Activated CD4-positive, alpha-beta memory T cell treated with anti-CD3 and anti-CD28 coated beads for 36 hours (primary cell): ENCODE measurements at places on chromosomes 12 and 14.
A peak's percentile ranks its signal among the peaks of the same experiment; 100 is the strongest.

DNA sequence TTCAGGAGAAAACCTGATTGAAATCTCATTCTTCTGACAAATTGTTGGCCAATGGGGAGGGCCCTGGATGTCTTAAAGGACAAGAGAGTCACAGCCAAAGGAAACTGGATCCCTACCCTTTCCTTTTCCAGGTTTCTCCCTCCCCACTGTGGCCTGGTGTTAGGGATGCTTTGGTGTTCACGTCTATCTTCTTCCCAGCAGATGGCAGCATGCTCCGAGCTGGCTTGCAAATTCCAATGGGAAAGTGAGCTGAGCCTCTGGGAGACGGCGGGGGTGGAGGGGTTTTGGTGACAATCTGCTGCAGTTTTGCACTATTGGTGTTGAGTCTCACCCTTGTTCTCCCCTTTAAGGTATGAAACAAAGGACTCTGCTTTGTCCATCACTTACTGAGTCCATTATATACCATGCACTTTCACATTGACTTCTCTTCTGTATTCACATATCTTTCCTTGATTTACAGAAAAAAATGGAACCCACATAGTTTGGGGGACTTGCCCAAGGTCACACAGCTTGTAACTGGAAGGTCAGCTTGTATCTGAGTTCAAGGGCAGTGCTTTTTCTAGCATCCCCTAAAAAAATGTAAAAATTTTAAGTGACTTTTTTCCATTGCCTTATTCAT lies 39.3 kb downstream of the CCDC177 start:
- no peak for DNase-seq

GRCh38 chr12:115213538-115214016 lies 529.6 kb upstream of the TBX3 start:
- DNase-seq: no peak

DNA sequence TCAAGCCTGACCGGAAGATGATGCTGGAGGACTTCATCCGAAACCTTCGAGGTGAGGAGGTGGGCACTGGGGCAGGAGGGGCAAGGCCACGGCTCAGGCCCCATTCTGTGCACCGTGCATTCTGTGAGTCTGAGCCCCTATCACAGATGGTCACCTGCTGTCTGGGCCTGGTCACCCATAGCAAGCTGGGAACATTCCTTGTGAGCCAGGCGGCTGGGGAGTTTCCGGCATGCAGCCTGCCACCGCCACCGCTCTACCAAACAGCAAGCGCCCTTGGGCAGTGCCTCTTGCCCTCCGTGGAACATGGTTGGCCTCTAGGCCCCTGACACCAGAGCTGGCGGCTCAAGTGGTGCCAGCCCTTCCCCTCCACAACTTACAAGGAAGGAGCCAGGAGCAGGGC lies 56.3 kb downstream of the SLC6A12 start:
- no peak for DNase-seq

DNA sequence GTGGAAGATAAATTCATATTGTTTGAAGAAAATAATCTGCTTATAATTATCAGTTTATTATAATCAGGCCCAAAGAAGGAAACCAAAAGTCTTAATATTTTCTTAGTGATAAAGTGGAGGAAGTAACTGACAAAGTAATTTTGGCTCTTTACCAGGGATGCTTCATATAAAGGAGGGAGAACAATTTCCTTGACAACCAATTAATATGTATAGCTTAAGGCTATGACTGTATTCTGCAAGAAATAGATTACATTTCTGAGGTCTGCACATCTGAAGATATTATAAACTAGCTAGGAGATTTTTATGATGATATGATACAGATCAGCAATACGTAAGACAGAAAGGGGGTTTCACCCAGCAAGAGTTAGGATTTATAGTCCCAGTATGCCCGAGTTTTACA lies 90.8 kb downstream of the BICD1 start:
- no peak for DNase-seq

DNA sequence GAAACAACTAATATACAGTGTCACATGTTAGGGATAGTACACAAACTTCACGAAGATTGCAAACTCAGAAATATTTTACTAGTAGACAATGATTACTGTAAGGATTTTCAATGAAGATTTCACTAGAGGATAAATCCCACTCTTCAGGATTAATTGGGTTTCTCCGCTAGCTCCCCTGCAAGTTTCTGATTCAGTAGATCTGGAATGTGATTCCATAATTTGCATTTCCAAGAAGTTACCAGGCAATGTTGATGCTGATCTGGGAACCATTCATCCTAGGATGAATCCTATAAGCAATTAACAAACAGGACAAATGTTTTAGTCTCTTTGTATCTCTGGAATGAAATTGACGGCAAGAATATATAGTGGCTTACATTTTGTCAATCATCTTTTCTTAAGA lies 272.4 kb downstream of the ALX1 start:
- no peak for DNase-seq

- no peak for DNase-seq
Measured at GRCh38 chr12:112176321-112177010, 51.1 kb downstream of the TRAFD1 start.

- DNase-seq: no peak
Measured at GRCh38 chr12:68977909-68978610, 45.1 kb upstream of the CPM start.

- no peak for DNase-seq
Measured at GRCh38 chr14:54889919-54890318, 12.7 kb downstream of the GCH1 start.

GRCh38 chr14:106067935-106068334 lies 541.6 kb downstream of the TMEM121 start:
- no peak for DNase-seq

DNA sequence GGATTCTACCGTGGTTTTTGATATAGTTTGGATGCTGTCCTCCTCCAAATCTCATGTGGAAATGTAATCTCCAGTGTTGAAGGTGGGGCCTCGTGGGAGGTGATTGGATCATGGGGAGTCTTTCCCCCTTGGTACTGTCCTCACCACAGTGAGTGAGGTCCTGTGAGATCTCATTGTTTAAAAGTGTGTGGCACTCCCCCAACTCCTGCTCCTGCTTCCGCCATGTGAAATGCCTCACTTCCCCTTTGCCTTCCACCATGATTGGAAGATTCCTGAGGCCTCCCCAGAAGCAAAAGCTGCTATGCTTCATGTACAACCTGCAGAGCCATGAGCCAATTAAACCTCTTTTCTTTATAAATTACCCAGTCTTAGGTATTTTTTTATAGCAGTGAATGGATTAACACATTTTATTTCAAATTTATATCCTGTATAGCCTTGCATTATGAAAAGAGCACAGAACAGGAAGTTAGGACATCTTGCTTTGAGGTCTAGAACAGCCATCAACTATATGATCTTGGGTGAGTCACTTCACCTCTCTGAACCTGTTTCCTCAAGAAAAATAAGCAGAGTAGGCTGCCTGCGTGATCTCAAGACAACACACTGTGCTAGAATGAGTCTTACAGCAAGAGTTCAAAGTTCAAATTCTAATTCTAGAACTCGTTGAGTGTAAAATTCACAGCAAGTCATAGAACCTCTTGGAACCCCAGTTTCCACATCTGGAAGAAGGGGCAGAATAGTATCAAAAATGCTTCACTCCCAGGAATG lies 160.9 kb upstream of the EEA1 start:
- peak; percentile 43 for DNase-seq

- DNase-seq: no peak
Measured at GRCh38 chr12:69484428-69484827, 14.2 kb downstream of the FRS2 start.

- no peak for DNase-seq
Measured at GRCh38 chr12:13442457-13442856, 245.9 kb downstream of the EMP1 start.

DNA sequence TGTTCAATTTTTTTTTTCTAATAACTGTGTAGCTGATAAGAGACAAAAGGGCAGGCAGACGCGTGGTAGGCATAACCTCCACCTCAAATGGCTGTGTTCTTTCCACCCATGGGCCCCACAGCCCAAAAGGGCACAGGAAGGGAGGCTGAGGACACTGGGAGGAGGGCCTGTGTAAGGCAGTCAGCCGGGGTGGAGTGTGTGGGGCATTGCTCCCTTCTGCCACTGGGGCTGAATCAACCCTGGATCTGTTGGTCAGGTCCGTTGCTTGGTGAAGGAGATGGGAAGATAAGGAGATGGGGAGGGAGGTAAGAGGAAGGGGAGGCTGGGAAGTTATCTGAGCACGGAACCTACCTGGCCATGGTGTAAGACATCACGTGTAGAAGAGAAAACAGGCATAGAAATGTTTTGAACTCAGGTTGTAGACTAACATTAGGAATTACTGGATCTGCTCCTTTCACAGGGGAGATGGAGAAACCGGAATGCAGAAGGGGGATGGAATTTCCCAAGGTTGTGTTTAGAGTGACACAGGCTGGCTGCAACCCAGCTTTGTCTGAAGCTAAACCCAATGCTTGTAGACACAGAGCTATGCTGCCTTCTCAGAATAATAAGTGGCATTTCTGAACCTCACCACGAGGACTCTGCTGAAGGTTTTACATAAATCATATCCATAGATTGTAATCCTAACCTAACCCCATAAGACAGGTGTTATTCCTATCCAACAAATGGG lies 138.5 kb upstream of the NOS1 start:
- DNase-seq: no peak

- peak; percentile 83 for DNase-seq
Measured at GRCh38 chr14:103078420-103078749, 5.6 kb upstream of the LBHD2 start.

DNA sequence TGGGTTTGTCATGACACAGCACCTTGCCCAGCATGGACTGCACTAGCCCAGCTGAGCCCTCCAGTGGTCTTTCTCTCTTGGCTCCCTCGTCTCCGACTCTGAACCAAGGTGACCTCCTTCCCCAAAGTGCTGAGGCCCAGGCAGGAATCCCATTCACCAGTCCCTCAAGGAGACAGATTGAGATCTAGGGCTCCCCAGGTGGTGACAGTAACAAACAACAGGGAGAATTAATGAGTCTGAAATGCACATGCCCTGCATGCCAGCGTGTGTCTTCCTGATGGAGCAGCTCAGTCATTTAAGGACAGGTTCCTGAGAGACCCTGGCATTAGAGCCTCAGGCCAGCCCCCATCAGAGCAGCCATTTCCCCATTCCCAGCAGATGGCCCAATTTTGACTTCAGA lies 51.4 kb upstream of the OAS1 start:
- DNase-seq: no peak

- no peak for DNase-seq
Measured at GRCh38 chr14:72780751-72781150, 113.2 kb downstream of the DPF3 start.

DNA sequence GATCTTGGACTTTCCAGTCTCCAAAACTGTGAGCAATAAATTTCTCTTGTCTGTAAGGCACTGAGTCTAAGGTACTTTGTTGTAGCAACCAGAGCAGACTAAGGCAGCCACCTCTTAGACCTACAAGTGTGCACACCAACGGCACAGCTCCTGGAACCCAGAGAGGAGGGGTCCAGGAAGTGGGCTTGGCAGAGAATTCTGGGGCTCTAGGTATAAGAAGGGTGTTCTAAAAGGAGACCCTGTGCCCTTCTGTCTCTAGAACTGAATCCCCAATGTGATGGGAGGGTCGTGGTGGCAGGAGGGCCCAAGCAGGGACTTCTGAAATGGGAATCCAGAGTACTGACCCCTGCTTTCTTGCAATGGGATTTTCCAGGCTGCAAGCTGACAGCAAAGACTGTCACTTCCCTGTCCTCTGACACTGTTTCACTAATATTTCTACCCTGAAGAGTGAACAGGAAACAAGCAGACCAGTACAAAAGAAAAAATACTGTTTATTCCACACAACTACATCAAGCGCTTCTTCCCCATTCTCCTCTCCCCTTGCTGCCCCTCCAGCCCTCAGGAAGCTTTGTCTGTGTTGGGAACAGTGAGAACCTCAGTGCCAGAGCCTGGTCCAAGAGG lies 13.6 kb upstream of the TFCP2 start:
- DNase-seq: no peak

DNA sequence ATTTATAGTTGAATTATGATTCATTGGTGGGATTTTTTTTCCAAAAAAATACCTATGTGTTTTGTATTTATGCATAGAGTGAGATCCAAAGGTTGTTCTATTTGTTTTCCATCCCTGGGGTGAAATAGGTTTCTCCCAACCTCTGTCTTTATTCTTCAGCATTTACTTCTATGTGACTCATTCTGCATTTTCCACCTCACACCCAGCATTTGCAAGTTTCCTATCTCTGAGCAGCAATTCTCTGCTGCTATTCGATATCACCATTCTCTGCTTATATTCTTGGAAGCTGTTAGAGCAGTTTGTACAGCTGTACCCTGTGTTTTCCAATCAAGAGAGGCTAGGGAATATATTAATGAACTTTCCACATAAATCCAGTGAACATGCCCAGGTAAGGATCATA lies 538.9 kb downstream of the SNAPC1 start:
- DNase-seq: no peak

- DNase-seq: no peak
Measured at GRCh38 chr12:185576-185955, 28.4 kb downstream of the SLC6A12 start.

DNA sequence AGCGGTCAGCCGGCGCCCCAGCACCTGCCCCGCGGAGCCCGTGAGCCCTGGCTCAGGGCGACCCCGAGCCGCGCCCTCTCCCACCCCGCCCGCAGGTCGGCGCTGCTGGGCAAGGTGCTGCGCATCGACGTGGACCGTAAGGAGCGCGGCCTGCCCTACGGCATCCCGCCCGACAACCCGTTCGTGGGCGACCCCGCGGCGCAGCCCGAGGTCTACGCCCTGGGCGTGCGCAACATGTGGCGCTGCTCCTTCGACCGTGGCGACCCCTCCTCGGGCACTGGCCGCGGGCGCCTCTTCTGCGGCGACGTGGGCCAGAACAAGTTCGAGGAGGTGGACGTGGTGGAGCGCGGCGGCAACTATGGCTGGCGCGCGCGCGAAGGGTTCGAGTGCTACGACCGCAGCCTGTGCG lies 14.4 kb downstream of the HHIPL1 start:
- DNase-seq: peak; percentile 12

DNA sequence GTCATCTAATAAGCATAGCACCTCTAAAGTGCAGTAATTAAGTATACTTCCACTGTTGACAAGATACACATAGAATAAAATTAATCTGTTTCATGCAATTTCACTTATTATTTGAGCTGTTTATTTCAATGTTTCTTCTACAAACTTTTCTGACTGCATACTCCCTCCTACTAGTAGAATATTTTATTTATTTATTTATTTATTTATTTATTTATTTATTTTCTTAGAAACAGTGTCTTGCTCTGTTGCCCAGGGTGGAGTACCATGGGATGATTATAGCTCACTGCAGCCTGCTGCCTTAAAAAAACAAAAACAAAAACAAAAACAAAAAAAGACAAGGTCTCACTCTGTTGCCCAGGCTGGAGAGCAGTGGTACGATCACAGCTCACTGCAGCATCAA lies 68.4 kb upstream of the KITLG start:
- DNase-seq: no peak

GRCh38 chr12:89663577-89664357 lies 44.9 kb downstream of the ATP2B1 start:
- DNase-seq: peak; percentile 24

DNA sequence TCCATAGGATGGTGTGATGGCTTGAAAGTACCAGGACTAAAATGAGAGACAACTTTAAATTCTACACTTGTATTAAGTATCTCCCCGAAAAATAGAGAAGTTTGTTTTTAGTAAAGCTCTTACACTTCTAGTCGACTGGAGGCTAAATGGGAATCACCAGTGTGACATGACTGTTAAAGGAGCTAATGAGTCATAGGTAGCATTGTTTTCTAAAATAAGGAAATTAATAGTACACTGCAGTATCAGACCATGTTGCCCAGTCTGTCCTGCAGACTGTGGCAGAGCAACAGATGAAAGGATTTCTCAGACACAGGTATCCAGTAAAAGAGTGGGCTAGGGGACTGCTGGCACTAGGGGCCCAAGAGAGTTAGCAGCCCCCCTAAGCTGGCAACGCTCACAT lies 140.1 kb downstream of the TMEM117 start:
- no peak for DNase-seq

GRCh38 chr12:89679631-89680030 lies 29.0 kb downstream of the ATP2B1 start:
- no peak for DNase-seq

GRCh38 chr14:54776361-54777001 lies 126.1 kb downstream of the GCH1 start:
- DNase-seq: peak; percentile 92
